Hepatic stellate cell (primary cell): ENCODE measurements at places on chromosomes 7 and 10.
A peak's percentile ranks its signal among the peaks of the same experiment; 100 is the strongest.

DNA sequence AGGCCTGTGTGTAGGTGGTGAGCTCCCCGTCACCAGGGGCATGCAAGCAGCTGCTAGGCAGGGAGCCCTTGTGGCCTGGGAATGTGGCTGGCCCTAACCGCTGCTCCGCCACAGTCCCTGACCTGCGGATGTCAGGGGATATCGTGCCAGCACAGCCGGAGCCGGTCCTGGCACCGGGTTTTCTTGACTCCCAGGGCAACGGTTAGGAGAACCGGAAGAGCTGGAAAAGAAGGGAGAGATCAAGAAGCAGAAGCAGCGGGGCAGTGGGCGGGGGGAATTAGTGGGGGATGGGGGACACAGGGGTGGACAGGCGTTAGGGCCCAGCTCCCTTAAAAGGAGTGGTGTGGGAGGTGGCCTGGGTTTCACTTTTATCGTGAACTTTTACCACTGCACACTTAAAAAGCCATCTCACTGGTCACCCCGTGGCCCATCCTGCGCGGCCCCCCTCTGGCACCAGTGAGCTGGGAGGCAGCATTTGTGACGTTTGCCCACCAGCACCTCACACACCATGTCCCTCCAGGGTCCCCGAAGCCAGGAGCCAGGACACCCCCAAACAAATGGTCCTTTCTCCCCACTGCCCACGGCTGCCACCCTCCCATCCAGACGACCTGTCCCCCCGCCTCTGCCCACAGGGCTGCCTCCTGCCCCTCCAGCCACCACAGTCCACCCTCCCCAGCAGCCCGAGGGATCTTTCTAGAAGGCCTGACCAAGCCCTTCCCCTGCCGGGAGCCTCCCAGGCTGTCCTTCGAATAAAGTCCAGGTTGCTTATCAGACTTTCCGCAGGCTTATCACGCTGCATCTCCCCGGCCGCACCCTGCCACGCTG lies 1.8 kb upstream of the MICALL2 start:
- DNase-seq = peak; percentile 96

GRCh38 chr10:36026656-36027390 lies 384.7 kb upstream of the FZD8 start:
- DNase-seq = no peak

GRCh38 chr7:117137868-117138267 lies 184.6 kb downstream of the ST7 start:
- DNase-seq = no peak

DNA sequence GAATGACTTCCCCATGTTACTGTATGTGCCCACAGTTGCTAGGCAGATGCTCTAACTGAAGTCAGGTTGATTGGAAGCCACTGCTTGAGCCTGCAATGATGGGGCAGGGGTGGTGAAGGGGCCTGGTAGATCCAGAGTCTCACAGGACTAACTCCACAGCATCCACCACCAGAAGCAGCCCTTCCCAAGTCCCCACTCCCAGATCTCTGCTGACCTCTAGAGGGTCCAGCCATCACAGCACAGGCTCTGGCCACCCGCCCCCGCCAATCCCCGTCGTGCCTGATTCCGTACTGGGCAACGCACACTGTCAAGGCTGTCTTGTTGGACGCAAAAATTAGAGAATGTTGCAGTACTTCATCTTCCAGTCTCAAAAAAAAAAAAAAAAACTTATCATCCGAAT lies 136.8 kb upstream of the PDE1C start:
- DNase-seq = peak; percentile 24

- no peak for DNase-seq
These were observed 518.0 kb downstream of the XPNPEP1 start for GRCh38 chr10:109405338-109405737.

GRCh38 chr10:131876017-131876416 lies 24.8 kb upstream of the PPP2R2D start:
- no peak for DNase-seq

DNA sequence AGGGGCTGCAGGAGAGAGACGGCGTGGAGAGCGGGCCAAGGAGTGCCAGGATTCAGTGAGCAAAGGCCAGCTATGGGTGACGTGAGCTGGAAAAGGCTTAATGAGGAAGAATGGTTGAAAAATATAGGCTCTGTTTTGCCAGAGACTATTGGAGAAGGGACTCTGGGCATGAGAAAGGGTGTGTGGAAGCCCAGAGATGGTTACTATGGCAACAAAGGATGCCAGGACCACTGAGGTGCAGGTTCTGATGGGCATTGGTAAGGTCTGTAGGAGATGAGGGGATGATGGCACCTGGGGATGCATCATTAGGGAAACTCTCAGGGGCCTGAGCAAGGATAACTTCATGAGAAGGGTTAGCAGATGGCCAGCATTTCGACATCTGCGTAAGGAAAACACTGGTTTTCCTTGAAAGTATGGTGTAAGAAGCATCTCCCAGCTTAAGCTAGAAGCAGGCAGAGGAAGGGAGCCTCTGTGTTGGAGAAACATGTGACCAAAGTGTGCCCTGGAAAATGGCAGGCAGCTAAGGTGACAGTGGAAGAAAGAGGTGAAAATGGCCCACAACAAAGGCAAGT lies 21.6 kb upstream of the FAM180A start:
- no peak for DNase-seq

- DNase-seq = peak; percentile 19
These were observed 383.2 kb upstream of the ZMIZ1 start for GRCh38 chr10:78685466-78686103.

- DNase-seq = no peak
These were observed 9.3 kb upstream of the LFNG start for GRCh38 chr7:2510130-2510776.

- no peak for DNase-seq
These were observed 60.2 kb upstream of the DDC start for GRCh38 chr7:50625360-50625759.

DNA sequence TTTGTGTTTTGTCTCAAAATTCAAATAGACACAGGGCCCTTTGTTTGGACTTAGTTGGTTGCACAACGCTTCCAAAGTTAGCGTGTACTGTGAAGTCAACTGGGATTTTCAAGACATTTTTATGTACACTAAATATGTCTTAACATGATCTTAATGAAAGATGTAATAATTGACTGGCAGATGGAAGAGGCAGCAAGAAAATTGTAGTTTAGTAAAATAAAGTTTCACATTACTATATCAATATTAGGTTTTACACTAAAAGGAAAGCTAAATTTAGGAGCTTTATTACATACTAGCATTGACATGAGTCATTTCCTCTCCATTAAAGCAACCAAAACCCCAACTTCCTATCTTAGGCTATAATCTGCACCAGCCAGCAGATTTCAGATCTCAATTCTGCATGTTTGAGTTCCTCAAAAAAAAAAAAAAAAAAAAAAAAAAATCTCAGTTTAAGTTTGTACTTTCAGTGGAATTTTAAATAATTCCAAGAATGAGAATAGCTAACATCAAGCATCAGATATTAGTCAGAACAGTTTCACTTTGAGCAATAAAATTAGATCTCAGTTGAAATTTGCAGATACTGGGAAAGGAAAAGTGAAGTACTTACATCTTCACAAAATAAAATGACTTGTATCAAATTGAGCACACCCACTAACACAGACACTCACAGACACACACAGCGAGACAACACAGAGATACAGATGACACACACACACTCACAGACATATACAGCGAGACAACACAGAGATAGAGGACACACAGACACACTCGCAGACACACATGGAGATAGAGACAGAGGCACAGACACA lies 346.6 kb upstream of the KLF6 start:
- DNase-seq = peak; percentile 64

- no peak for DNase-seq
These were observed 155.7 kb upstream of the TMEM72 start for GRCh38 chr10:44755481-44755880.

- DNase-seq = no peak
These were observed 2.9 kb upstream of the OSBPL3 start for GRCh38 chr7:24982917-24983316.

GRCh38 chr10:83166344-83166743 lies 973.0 kb upstream of the GHITM start:
- no peak for DNase-seq

DNA sequence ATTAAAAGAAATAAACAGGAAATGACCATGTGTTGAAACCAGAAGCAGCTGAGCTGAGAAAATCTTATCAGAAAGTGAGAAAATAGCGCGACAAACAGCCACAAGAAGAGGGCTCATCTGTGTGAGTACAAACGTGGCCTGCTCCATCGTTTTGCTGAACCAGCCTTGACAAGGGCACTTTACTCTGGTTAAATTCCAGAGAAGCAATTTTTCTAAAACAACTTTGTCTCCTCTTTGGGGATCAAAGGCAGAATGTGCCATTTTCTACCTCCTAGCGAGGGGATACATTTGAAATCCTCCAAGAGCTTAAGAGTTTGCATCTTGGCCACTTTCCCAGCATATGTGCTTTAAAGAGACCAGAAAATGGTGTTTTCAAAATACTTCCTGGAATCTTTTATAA lies 51.3 kb upstream of the VIPR2 start:
- no peak for DNase-seq

- DNase-seq = no peak
These were observed 7.4 kb upstream of the TRPV6 start for GRCh38 chr7:142892951-142893350.

DNA sequence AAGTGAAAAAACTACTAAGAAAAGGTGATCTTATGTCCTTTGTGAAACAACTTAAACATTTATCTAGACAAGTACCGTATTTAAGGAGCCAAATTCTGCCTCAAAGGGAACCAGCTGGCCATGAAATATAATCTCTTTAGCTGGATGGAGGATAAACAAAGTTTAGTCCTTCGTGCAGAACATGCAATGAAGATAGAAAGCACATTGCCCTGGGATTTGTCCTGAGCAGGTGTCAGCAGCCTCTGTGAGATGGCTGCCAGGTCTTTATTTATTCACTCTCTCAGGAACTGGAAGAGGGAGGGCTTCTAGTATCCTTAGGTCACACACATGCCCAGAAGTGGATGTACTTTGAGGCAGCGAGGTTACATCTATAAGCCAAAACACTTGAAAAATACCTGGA lies 57.4 kb upstream of the CASD1 start:
- DNase-seq = no peak

- DNase-seq = no peak
These were observed 63.7 kb downstream of the ST7 start for GRCh38 chr7:117017017-117017451.

DNA sequence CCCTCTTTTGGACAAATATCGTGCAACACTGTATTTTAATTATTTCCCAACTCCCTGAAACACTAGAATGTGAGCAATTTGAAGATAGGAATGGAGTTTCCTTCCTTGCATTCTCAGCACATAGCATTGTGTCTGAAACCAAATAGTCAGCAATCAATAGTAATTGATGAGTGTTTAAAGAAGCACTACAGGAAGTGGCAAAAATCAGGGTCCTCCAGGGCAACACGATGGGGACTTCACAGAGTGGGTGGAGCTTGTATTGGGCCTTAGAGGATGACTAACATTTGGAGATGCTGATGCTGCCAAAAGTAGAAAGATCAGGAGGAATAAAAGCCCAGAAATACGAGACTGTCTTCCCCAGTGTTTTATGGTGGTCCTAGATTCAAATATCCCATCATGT lies 94.9 kb downstream of the NPSR1 start:
- no peak for DNase-seq

DNA sequence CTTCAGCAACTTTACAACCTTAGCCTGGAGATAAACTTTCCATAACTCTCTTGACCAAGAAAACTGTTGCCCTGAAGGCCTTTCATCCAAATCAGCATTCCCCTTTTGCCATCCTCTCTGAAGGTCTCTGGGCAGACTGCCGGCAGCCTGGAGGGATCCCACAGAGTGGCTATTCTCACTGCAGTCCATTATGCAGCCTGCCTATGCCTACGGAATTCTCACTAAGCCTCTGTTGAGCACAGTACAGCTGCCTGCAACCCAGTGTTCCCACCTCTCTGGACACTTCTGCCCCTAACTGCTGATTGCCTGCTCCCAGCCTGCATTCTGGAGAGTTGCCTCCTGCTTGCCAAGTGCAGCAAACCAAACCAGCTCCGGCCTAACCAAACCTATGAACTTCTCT lies 548.9 kb upstream of the STEAP1 start:
- no peak for DNase-seq

DNA sequence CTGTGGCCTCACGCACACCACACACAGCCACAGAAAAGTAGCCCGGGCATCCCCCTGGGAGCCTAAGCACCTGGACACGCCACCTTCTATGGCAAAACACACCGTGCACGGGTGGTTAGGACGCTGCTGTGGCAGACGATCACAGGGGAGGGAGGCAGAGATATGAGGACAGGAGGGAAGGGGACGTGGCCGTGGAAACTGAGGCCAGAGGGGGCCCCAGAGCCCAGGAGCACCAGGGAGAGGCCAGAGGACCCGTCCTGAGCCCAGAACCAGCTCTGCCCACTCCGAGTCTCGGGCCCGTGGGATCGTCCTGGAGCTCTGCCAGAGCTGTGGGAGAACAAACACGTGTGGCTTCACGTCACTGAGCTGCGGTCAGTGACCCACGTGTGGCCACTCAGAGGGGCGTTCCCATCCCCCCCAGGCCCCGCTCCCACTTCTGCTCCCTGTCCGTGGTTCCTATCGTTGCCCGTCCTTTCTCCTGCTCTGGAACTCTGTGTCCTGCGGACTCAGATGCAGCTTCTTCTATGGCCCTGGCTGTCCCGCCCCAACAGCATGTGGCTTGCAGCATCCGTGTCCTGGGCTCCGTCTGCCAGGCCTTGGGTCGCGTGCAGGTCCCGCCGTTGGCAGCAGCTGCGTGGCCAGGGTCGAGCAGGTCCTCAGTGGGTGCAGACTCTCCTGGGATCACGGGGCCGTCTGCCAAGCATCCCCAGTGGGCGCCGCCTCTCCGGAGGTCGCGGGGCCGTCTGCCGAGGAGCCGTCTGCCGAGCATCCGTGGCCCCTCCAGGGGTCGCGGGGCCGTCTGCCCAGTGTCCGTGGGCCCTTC lies 31.0 kb downstream of the GET4 start:
- peak; percentile 43 for DNase-seq

GRCh38 chr7:3164380-3164792 lies 120.7 kb upstream of the CARD11 start:
- DNase-seq = no peak

GRCh38 chr10:21797984-21798765 lies 205.4 kb downstream of the DNAJC1 start:
- DNase-seq = no peak

DNA sequence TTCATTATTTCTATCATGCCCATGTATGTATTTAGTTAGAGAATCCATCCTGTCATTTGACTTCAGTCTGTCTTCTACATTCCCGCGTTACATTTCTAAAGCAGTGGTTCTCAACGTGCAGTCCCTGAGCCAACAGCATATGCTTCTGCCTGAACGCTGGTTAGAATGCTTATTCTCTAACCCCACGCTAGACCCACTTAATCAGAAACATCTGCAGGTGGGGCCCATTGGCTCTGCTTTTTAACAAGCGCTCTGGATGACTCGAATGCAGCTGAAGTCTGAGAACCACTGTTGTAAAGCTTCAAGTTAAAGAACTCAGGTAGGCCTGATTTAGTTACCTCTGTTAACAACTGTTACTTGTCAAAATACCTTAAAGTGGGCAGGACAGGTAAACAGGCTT lies 38.2 kb downstream of the NEUROD6 start:
- DNase-seq = no peak

GRCh38 chr10:11685787-11686218 lies 56.4 kb upstream of the ECHDC3 start:
- DNase-seq = no peak

DNA sequence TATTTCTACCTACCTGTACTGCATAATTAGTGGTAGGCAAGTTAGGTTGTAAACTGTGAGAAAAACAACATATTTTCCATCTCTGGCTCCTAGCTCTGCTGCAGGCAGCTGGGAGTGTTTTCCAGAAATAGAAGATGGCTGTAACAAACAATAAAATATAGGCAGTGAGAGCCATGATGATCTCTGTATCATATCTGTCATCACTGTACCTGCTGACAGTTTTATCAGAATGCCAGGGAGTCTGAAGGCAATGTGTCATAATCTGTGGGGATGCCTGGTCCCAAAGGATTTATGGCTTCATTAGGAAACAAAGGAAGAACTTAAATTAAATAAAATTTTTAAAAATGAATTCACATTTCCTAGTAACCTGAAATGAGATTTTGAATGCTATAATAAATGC lies 160.9 kb upstream of the SMIM30 start:
- DNase-seq = no peak
